ENCODE measurements at places on chromosomes 6 and 20. TPM values are rescaled to one million over a fixed set of nuclear protein-coding genes. Genes with fewer than 3 reads are reported as not detected.

GRCh38 chr6:111764238-111765175, 108.7 kb downstream of the FYN start:
- DNase-seq = peak; percentile 80

GRCh38 chr6:53612651-53613050, 52.9 kb downstream of the KLHL31 start:
- DNase-seq = no peak

DSP gene
- total RNA-seq = 0.07 TPM

- DNase-seq = no peak
Measured at GRCh38 chr20:4601630-4602296, 119.9 kb upstream of the PRND start.

GRCh38 chr6:139979021-139979725, 604.7 kb upstream of the CITED2 start:
- no peak for DNase-seq
